ENCODE measurements at places on chromosomes 4 and X. TPM values are rescaled to one million over a fixed set of nuclear protein-coding genes. Genes with fewer than 3 reads are reported as not detected.

The CRLF2 gene
- 1.5 TPM for total RNA-seq

GRCh38 chrX:39453889-39454621, 643.7 kb downstream of the BCOR start:
- no peak for DNase-seq

- DNase-seq: no peak
These were observed 15.9 kb upstream of the COX7B2 start for GRCh38 chr4:46924789-46925529.

The RTL3 gene
- not detected for total RNA-seq

- DNase-seq: no peak
These were observed 192.7 kb downstream of the RCHY1 start for GRCh38 chr4:75321484-75321883.

The ART3 gene
- not detected for total RNA-seq

- DNase-seq: no peak
These were observed 812 bp downstream of the FAT1 start for GRCh38 chr4:186722796-186723291.

DNA sequence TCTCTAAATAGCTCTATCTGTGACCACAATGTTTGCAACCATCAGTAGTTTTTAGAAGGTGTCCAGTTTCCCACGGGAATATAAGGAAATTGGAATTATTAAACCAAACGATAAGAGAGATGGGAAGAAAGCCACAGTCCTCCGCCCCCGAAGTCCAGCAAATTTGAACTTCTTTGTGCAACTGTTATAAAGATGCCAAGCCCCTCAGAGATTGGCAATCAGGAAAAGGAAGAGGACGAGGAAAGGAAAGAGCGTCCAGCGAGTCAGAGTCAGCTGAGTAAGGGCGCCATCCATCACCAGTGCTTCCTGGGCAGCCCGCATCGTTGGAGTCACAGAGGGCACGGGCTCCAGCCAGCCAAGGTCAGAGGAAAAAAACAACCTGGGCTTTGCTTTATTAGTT, 35.7 kb downstream of the LDB2 start:
- DNase-seq: no peak

- DNase-seq: no peak
These were observed 14.6 kb upstream of the IL13RA2 start for GRCh38 chrX:115031989-115032388.

The USP26 gene
- total RNA-seq: not detected

The DOK7 gene
- not detected for total RNA-seq

GRCh38 chr4:103204111-103204510, 6.0 kb upstream of the CENPE start:
- DNase-seq: no peak

GRCh38 chr4:85953651-85954018, 406.2 kb downstream of the MAPK10 start:
- DNase-seq: no peak

The C4orf50 gene
- 0.43 TPM for total RNA-seq

- peak; percentile 94 for DNase-seq
These were observed at the start of gene LARP1B for GRCh38 chr4:128060699-128061565. Gene LARP1B, plus strand, starts transcription at chr4:128061312. Its CDS starts 13,640 bp downstream, at chr4:128074952.

GRCh38 chr4:38687571-38688011, 23.6 kb downstream of the KLF3 start:
- DNase-seq: no peak

DNA sequence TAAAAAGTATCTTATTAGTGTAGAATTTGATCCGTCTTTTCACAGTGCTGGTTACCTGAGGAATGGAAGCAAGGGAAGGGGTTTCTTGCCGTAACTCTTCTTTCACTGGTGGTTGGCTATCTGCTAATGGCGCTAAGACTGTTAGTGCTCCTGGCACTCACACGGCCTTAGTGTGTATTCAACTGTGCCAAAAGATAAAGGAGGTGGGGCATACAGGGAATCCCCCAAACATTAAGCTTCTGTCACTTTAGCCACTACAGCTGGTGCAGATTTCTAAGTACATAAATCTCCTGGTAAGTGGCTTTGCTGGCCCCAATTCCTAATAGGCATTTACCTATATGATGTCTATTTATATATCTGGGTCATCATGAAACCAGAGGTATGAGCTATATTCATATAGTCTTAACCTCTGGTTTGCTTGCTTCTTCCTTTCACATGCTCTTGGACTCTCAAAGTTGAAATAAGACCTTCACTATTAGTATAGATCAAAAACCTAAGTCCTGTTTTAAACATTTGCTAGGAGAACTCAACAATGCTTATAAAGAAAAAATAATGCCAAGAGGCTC, 95.1 kb downstream of the TSPAN7 start:
- no peak for DNase-seq

The PPARGC1A gene
- not detected for total RNA-seq

GRCh38 chr4:82839624-82840023, 41.0 kb upstream of the SCD5 start:
- DNase-seq: no peak

GRCh38 chrX:28120072-28120471, 138.8 kb upstream of the DCAF8L1 start:
- no peak for DNase-seq

DNA sequence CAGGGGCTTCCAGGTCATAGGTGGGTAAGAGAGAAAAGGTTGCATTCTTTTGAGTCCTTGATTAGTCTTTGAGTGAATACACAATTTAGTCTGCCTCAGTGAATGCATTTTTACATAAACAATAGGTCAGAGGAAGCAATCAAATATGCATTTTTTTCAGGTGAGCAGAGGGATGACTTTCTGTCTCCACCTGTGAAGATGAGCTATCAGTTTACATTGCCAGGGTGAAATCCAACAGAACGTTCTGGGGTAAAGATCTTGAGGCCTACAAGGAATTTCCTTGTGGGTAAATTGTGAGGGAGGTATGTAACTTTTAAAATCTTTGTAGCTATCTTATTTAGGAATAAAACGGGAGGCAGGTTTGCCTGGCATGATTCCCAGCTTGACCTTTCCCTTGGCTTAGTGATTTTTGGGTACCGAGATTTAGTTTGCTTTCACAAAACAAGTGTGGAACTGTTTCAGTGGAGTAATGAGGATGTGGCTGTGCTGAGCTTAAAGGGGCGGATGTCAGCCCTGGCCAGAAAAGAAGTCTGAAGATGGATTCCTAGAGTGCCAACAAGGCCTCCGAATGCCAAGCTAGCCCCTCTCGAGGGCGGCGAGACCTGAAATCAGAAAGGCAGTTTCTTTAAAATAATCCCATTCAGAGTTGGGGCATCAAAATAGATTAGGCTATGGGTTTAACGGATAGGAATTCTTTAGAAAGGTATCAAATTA, 29.5 kb downstream of the TMEM131L start:
- no peak for DNase-seq

GRCh38 chr4:115201042-115201330, 87.6 kb upstream of the NDST4 start:
- no peak for DNase-seq

The IGFBP7 gene
- total RNA-seq: not detected

DNA sequence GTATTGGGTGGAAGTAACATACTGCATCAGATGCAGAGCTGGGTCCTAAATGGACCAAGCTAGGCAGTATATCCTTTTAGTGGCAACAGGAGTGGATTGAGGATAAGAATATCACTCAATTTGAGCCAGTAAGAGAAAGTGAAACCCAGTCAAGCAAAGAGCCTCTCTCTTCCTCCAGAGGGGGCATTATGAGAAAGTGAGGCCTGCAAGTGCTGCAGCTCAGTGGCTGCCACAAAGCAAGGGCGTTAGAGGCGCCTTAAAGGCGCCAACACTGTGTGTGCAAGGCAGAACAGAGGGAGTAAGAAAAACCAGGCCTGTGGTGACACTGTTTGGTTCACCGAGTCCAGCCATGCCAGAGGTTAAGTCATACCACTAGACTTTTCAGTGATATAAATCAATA, 17.5 kb downstream of the STX18 start:
- DNase-seq: peak; percentile 32

DNA sequence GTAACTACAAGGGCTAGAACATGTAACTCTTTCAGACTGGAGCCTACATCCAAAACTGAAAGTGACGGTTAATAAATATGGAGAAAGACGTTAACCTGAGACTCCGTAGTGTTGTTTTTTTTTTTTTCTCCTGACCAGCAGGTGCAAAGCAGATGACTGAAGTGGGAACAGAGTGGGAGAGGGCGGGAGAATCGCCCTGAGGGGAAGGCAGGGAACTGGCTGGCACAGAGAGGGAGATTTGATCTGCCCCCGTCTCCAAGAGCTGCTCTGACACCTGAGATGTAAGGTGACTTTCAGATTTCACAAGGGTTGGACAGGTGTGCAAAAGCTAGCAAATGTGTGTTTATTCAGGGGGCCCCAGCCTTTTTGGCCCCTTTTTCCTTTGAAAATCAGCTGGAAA, 180.2 kb downstream of the PALLD start:
- DNase-seq: no peak

The VSIG4 gene
- 0.48 TPM for total RNA-seq

DNA sequence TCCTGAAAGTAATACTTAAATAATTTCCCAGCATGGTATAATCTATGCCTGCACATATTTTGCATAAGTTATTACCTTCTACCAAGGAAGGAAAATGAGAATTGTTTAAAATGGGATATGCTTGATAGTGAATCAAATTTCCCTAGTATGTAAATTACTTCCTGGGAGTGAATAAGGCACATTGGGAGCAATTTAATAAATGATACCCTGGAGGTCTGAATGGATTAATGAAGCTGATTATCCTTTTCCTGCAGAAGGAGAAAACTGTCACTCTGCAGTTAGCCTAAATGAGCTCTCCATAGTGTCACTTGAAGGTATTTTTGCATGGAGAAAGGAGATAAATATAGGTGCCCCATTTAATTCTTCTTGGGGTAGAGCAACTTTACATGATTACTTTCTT, 2212.0 kb downstream of the PCDH7 start:
- DNase-seq: no peak

The DGKQ gene
- total RNA-seq: 31.3 TPM

DNA sequence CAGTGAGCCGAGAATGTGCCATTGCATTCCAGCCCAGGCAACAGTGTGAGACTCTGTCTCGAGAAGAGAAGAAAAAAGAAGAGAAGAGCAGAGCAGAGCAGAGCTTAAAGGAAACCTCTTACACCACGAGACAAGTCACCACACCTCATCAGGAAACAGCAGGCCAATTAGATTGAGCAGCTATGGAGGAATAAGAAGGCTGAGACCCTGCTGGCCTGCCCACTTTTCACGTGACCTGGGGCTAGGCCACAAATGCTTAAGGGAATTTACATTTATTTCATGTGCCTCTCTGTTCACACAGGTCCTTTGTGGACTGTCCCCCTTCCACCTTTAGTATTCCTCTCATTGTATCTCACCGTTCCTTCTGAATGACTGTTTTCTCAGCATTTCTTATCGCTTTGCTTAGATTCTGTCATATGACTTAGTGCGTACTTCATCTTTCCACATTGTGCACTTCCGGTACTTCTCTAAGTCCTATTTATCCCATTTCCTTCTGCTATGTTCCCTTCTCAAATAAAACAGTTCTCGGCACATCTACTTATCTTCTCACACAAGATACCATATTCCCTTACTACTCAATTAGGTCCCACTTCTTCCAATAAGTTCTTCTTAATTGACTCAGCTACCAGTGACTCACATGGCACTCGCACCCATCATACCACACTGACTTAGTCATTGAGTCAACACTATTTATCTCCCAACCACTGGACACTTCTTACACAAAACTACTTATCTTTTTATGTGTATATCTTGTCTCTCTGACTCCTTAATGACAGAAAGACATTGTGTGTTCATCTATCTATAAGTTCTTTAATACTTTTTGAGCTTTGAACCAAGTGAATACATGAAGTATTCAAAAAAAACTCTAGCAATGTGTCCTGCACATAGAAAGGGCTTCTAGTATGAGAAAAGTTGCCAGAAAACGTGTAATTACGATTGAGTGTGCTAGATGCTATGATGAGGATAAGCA, 11.0 kb downstream of the CUL4B start:
- no peak for DNase-seq

The DDX53 gene
- total RNA-seq: not detected

The TMEM255A gene
- total RNA-seq: 0.14 TPM

DNA sequence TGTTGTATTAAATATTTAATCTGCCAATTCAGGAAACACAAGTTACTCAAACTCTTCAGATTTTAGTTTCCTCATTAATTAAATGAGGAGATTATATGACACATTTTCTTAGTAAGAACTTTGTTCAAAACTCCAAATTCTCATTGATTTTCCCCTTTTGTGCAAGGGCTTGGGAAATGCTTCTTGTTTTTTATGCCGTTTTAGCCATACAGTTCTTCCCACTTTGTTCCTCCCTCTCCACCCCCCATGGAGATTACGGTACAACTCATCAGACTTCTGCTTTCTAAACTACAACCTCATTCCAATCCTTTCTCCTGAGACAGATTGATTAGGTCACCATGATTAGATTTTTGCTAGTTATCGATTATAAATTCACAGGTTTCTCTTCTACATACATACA, 10.9 kb upstream of the BBS7 start:
- no peak for DNase-seq

The LEF1 gene
- 309 TPM for total RNA-seq

DNA sequence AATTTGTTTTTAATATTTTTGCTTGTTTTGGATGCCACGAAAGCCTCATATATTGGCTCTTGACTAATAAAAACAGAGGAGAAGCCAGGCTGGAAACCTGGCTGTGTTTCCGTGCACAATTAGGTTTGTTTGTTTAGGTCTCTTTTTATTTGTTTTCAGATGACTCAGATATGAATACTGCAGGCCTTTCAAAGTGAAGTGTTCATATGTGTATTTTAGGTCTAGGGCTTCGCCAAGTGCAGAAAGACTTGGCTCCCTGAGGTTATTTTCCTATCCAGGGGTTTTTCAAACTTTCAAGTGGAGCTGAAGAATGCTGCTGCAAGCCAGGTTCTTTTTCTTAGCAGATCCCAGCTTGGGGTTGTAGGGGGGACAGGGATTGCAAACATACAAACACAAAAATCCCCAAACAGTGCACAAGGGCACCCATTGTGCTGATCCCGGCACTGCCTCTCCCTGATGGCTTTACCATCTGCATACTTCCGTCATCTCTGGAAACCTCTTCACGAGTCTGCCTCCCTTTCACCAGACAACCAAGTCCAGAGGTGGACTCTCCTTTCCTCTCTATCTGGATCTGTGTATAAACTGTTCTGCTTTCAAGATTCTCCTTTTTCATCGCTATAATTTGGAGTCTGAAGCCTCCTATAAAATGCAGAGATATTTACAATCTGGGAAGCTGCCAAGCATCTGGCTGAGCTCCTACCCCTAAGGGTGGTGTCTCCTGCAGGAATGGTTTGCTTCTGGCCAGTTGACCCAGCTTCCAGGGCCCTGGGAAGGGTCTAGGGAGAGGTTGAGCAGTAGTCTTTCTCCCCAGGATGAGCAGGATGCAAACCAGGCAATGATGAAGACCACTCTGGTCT, 108.6 kb downstream of the SMIM20 start:
- no peak for DNase-seq

DNA sequence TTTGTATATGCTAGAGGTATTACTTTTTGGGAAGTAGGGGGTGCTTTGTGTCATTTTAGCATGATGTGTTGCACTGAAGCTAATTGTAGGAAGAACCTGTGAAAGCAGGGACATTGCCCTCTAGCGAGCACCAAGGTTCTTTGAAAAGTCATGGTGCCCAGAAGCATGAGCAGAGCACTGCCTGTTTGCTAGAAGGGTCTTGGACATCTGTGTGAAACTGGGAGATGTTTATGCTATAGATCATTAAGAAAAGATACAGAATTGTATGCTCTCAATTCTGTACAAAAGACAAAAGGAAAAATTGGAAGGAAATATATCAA, 14.7 kb downstream of the GRPR start:
- no peak for DNase-seq

All from activated naive CD8-positive, alpha-beta T cell treated with anti-CD3 and anti-CD28 coated beads, Interleukin-2, amount 10 ng/mL, durations not matched to agents 7 days and 5 days (primary cell).